ENCODE measurements at places on chromosomes 3 and 15.

DNA sequence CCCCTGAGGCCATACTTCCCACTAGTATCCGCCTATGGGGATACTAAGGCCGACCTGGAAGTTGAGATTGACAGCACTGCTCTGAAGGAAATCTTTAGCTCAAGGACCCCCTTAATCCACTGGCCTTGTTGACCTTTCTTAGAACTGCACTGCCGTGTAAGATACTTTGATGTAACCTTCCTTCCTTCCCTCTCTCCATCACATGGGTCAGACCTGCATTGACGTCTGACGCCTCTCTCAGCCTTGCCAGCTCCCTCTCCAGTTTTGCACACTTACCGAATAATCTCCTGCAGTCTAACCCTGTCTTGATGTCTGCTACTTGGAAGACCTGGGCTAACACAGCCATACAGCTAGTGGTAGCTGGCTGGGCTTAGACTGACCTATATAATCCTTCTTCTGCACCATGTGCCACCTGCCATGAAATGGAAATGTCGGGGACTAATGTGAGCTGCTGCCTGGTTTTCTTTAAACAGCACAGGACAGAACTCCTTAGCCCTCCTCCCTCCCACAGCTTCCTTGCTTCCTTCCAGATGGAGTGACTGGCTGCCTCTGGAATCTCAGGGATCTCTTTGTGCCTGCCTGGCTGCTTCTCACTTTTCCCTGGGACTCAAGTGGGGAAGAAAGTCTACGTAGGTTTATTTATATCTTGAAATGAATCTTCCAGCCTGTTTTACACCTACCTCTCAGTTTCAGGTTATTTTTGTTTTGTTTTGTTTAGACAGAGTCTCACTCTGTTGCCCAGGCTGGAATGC lies 39.2 kb upstream of the HERC1 start:
- DNase-seq = no peak

GRCh38 chr3:102484-102883 lies 94.1 kb upstream of the CHL1 start:
- no peak for DNase-seq

GRCh38 chr15:90419738-90420406 lies 31.8 kb downstream of the IQGAP1 start:
- DNase-seq = no peak

DNA sequence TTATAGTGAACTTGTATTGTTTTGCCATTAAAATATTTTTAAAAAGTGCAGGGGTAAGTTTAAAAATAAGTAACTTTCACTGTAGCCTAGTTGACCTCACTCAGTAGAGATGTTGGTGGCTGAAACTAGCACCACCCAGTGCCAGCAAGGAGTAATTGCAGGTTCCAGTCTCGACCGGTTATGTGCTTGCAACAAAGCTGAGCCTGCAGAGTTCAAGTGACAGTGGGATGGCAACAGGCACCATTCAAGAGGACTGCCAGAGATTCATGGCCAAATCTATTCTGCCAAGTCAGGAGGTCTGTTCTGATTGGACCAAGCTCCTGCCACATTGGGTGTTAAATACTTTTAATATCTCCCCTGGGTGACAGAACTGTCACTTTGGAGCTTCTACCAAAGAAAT lies 2.7 kb downstream of the ADAMTS7 start:
- DNase-seq = no peak

GRCh38 chr3:100563228-100563627 lies 46.2 kb upstream of the ADGRG7 start:
- DNase-seq = no peak

DNA sequence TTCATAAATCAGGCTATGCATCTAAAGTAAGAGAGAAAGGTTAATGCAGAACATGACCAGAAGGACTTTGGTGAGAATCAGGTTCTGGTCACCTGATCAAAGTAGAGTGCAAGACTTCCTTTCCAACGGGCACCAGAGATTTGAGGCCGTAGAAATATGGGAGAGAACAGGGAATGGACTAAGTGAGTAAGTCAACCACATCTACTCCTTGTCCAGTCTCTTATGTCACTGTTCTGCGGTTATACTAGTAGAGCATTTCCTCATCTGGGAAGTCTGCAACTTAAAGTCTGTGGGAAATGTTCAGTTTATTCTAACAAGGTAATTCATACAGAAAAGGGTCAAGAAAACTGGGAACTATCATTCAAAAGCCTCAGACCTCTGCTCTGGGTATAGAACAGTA lies 232.8 kb downstream of the CPNE4 start:
- DNase-seq = no peak
